ENCODE measurements at places on chromosomes 12 and 14.

DNA sequence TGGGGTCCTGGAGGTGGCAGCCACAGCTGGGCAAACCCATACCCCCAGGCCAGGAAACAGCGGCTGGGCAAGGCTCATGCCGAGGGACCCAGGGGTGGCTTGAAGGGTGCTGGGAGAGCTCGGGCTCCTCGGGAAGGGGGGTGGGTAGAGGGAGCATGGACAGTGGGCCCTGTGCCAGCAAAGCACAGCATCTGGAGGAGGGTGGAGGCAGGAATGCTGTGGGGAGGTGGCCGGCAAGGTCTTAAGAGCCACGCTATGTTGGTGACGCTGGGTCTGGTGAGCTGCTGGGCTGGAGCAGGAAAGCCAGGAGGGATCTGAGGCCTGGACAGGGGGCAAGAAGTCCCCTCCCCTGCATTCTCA lies 48.2 kb upstream of the DLK1 start:
- DNase-seq, result no peak

DNA sequence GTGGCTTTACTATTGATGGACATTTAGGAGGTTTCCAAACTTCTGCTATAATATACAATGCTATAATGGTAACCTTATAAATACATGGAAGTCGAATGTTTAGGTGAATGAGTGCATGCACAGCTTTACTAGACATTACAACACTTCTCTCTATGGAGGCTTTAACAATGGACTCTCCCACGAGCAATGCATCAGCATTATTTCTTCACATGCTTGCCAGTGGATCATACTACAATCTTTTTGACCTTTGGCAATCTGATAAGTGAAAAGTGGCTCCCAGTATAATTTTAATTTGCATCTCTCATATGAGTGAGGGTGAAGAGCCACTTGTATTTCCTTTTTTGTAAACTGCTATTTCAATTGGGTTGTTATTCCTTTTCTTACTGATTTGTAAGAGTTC lies 18.2 kb downstream of the RDH12 start:
- DNase-seq, result no peak

DNA sequence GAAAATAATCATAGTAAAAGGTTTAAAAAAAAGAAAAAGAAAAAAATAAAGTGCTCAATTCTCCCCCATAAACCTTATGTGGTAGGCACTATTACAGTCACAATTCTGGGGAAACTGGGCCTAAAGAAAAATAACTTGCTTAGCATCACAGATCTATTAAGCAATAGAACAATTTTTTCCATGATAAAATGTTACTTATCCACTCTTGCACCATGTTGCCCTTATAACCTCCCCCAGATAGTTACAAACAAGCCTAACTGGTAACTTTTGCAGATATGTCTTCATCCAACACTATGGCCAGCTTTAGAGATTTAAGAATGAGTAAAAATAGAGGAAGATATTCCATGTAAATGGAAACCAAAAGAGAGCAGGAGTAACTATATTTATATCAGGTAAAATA lies 164.8 kb downstream of the DUSP6 start:
- DNase-seq, result no peak

DNA sequence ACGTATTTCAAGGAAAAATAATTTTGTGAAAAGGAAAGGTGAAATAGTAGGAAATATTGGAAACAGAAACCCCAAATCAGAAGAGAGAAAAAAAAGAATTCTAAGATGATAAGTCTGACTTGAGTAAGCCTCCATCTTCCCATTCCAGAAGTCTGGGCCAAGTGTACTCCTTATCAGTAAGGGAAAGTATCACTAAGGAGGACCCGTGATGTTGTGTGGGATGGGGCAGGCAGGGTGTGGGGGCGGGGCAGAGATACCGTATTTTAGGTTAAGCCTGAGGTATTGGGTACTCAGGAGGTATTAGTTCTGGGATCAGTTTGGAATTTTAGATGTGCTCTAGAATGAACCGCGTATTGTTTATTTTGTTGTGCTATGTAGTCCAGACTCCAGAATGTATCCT lies 33.8 kb upstream of the PSMA6 start:
- no peak for DNase-seq

DNA sequence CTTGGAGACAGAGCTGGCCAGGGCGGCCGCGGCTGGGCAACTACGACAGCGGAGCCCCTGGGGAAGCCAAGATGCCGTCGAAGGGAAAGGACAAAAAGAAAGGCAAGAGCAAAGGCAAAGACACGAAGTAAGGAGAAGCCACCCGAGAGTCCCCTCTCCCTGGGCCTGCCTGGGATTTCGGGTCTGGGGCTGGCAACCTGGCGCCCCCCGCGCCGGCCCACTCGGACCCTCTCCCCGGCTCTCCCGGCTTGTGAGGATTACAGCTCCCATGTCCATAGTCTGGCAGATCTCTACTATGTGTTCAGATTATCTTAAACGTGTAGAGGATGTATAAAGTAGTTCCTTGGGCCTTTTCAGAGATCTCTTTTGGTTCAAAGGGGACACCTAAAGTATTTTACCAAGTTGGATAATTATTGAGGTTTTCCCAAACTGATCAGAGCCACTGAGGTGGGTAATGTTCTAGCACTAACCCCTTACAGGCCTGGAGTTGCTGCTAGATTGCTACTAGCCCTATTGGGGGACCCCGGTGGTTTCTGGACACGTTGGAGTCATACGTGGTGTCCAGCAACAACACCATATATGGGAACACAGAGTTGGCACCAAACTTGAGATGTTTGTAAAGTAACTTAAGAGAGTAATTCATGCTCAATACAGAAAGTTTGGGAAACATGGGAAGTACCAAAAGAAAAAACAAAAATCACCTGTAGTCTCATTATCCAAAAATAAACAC lies 424 bp downstream of the BBOF1 start:
- no peak for DNase-seq

DNA sequence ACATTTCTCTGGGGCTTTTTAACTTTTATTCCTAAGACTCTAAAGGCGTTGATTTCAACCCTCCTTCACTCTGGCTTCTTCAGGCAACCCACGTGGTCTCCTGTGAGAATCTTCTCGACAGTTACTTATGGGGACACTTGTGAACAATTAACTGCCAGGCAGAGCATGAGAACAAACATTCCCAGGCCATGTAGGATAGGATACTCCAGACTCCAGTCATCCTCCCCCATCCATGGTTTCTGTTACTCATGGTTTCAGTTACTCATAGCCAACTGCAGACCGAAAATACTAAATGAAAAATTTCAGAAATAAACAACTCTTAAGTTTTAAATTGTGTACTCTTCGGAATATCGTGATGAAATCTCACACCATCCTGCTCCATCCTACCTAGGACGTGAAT lies 19.5 kb downstream of the GPR68 start:
- DNase-seq, result no peak

DNA sequence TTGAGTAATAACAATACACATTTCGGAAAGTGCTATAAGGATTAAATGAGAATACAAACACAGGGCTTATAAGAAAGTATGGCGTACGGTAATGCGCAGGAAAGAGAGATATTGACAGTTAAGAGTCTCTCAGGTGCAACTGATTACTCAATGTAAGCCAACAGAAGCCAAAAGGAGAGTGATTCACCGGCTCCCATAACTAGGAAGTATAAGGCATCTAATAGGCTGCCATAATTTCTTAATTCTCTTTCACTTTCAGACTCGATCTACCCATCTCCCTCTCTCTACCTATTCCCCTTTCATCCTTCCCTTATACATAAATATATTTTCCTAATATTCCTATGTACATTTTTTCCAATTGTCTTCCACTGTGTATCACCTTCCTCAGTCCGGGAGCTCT lies 90.0 kb downstream of the MDGA2 start:
- DNase-seq, result no peak

- DNase-seq, result no peak
Observed at GRCh38 chr14:32258336-32258993, 55.4 kb upstream of the RNU6-8 start.

GRCh38 chr12:113921430-113921829 lies 44.7 kb downstream of the RBM19 start:
- DNase-seq, result no peak

- no peak for DNase-seq
Observed at GRCh38 chr12:130673036-130673705, 42.9 kb downstream of the RIMBP2 start.

DNA sequence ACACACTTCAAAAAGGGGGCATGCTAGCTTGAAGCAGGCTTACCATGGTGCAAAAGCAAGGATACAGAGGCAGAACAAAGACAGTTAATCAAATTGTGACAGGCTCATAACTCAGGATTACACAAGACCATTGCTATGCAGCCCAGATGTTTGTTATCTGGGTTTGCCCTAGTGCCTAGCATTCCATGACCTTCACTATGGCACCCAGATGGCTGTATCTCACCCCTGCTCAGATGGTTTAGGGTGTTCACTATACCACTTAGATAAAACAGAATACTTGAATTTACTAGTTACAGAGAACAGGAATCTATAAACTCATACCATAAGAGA lies 56.2 kb downstream of the SDR9C7 start:
- no peak for DNase-seq

GRCh38 chr14:49896966-49897365 lies 4.1 kb downstream of the ARF6 start:
- DNase-seq, result no peak

DNA sequence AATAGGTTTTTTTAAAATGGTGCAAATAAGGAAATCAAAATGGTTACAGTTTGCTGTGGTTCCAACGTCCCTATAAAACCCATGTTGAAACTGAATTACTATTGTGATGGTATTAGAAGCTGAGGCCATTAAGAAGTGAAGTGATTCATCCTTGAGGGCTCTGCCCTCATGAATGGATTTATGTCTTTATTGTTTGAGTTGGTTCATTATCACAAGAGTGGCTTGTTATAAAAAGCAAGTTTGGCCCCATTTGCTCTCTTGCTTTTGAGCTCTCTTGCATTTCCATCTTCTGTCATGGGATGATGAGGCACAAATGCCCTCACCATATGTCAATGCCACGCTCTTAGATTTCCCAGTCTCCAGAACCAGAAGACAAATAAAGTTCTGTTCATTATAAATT lies 62.3 kb downstream of the PRKD1 start:
- no peak for DNase-seq

DNA sequence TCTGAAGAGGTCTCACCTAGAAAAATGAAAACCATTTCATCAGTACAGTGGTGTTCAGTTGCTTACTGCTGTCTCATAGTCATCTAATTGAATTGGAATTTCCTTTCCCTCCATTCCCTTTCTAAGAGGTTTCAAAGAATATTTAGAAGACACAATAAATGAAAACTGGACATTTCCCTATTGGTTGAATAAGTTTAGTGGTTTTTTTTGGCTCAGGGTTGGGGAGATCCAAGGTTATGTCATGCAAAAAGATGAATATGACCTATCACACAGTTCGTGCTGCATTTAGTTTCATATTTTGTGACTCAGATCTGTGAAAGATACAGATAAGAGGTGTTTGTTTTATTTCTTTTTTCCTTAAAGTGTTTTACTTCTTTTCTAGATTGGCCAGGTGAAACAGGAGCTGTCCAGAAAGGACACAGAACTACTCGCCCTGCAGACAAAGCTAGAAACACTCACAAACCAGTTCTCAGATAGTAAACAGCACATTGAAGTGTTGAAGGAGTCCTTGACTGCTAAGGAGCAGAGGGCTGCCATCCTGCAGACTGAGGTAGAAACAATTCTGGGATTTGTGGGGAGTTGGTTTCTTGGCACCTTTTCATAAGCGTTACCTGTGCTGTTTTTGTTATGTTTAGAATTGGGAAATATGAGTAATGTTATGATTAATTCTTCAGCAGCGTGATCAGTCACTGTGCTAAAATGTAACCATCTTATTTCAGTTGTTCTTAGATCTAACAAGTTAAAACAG lies 124.6 kb downstream of the ERC1 start:
- DNase-seq, result no peak

GRCh38 chr12:121246893-121247557 lies 37.1 kb downstream of the P2RX4 start:
- no peak for DNase-seq

DNA sequence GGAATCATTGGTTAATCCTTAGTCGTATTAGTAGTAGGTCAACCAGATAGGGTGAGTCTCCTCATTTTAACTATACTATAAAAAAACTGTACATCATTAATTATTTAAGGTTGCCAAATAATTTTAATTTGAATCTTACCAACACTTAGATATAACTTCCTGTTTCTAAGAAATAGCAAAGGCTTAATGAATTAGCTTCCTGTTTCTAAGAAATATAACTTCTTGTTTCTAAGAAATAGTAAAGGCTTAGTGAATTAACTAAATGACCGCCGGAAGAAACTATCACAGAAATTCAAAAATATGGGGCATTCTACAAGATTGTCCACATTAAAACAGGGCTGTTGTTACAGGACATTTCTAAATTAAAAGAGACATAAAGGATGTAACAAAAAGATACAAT lies 392.9 kb upstream of the FOXG1 start:
- DNase-seq, result no peak

All from effector memory CD8-positive, alpha-beta T cell (primary cell).